Stimulated activated CD4-positive, alpha-beta T cell treated with anti-CD3 and anti-CD28 coated beads, Interleukin-1b, Interleukin-23, amount 100 ng/mL, for 48 hours (primary cell): ENCODE measurements at places on chromosomes 1 and 21.

DNA sequence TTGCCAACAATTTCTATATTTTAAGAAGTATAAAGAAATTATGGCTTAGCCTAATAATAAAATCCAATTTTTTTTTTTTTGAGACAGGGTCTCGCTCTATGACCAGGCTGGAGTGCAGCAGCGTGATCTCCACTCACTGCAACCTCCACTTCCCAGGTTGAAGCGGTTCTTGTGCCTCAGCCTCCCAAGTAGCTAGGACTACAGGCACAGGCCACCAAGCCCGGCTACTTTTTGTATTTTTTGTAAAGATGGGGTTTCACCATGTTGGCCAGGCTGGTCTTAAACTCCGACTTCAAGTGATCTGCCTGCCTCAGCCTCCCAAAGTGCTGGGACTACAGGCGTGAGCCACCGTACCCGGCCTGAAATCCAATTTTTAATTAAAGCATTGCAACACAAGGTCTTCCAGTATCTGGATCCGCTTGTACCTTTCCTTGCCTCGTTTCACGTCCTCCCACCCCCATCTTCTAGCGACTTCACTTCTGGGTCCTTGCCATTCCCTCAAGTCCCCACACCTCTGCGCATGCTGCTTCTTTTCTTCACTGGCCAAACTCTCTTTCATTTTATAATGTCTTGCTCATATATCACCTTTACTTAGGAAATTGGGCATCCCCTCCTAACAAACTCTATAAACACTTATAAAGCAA lies 2.3 kb downstream of the FUBP1 start:
- no peak for DNase-seq

DNA sequence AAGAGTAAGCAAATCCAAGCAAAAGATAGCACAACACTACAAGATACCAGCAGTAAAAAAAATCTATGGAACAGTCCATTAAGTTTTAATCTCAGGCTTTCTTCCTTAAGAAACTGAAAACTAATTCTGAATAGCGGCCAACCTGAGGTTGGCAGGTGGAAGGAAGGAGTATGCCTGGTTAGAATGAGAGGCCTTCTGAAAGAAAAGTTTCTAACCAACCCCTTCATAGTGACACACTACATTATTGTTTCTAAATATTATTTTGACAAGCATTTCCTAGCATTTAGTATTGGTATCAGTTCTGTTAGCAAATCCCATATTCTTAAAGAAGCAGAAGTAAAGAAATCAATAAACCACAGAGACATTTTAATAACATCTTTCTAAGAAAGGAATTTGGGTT lies 205.7 kb upstream of the PTBP2 start:
- DNase-seq, result no peak

DNA sequence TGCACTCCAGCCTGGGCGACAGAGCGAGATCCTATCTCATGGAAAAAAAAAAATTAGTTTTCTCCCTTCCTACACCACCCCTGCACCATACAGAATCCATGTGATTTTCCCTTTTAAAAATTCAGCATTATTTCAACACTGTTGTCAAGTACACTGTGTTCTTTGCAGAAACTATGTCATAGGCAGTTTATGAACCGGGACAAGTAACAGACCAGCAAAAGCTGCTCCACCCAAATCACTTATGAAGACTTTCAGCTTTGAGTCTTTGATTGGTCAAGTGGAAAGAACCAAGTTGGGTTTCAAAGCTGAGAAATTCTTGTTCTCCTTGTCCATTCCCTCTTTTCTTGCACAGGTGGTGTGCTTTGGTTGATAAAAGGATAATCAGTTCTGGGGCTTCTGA lies 173.0 kb downstream of the CDC7 start:
- no peak for DNase-seq

DNA sequence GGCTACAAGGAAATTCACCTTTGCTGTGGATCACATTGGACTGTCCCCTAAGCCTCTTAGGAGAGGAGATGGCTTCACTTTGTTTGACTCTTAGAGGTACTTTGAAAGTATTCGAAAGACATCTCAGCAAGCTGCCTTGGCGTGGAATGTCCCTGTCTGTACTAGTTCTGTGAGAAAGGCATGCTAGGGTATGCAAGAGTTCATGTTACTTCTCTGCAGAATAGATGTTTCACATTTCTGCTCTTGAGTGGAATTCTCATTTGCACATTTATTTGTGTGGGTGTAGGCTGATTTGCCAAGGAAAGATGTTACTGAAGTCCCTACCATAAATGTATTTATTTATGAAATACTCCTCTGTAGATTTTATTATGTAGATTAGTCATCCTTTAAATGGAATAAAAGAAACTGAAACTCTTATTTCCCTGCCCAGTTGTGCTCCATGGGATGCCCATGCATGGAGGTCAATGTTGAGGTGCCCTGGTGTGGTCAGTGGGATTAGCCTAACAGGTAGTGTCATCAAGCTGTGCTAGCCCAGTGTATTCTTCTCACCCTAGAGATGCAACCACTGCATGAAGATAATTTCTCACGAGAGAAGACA lies 13.8 kb downstream of the MIA3 start:
- DNase-seq, result no peak
